Hypothalamus (tissue), 51 donors: ENCODE measurements at places on chromosomes 5 and 9.

GRCh38 chr9:68480807-68481206, 59.9 kb downstream of the TMEM252 start:
- no peak for DNase-seq

GRCh38 chr5:147432323-147432722, 77.5 kb downstream of the DPYSL3 start:
- no peak for DNase-seq

DNA sequence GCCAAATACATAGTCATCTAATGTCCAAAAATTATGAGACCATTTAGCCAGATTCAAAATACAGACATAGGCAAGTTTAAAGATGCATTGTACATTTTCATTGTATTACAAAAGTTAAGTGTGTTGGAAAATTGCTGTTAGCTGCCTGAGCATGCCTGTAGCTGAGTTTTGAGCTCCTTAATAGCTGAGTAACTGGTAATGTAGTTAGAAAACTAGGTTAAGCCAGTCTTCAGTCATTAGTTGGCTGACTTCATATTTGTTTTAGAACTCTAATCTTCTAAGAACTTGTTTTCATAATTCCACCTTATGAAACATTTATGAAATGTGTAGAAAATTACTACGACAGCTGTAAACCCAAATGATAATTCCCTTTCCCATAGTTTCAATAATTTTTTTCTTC, 293.4 kb downstream of the ARRDC3 start:
- DNase-seq: no peak

- no peak for DNase-seq
Observed at GRCh38 chr5:1673042-1673677, 126.5 kb downstream of the MRPL36 start.

GRCh38 chr5:65068410-65068809, 299.7 kb downstream of the CWC27 start:
- DNase-seq: no peak

GRCh38 chr5:58041884-58042283, 418.0 kb downstream of the PLK2 start:
- DNase-seq: no peak

GRCh38 chr5:148740966-148741742, 85.3 kb upstream of the ADRB2 start:
- DNase-seq: no peak

DNA sequence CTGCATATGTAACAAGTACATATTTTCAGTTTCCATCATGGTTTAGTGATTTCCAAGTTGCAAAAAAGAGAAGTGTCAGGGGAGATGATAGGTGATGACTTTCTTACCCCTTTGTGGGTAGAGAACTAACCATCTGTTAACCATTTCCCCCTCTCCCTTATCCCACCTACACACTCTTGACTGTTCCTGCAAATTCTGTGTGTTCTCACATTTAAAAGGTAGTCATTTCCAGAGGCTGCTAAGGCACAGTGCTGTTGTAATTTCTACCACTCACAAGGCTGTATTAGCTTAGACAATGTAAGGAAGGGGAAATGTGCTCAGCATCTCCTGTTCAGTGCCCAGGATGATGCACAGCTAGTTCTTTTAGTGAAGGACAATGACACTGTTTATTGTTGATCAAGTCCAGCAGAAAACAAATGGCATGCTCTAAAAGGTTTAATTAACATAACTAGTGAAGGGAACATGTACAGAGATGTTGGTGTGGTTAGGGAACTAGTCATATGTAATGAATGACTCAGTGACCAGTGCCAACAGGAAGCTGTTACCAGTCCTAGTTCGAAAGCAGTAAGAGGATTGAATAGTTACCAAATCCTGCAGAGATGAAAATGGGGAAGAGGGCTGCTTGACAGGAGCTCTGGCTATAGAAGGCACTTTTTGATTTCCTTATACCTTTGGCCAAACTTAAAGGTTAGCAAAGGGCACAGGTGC, 165.1 kb downstream of the PLK2 start:
- no peak for DNase-seq

GRCh38 chr9:123480096-123480495, 124.1 kb downstream of the CRB2 start:
- no peak for DNase-seq

GRCh38 chr5:139181322-139181730, 16.8 kb downstream of the SIL1 start:
- DNase-seq: no peak
